ENCODE measurements at places on chromosomes 12 and 14. TPM values are rescaled to one million over a fixed set of nuclear protein-coding genes. Genes with fewer than 3 reads are reported as not detected.

- no peak for DNase-seq
- no peaks in the 10 kb centered on the region for H3K27me3 ChIP-seq
- H3K4me1 ChIP-seq: peaks cover 5% of the 10 kb centered on the region
- no peak overlapping the region for H3K27ac ChIP-seq
Measured at GRCh38 chr14:63178912-63179311, 25.3 kb upstream of the RHOJ start.

GRCh38 chr12:117768860-117769259 lies 199.9 kb downstream of the KSR2 start:
- peaks cover 7% of the 10 kb centered on the region for H3K27me3 ChIP-seq
- no peak overlapping the region for H3K27ac ChIP-seq
- peaks cover 9% of the 10 kb centered on the region for H3K4me1 ChIP-seq
- H3K4me3 ChIP-seq: no peak overlapping the region
- no peak for DNase-seq

Gene FSCB
- total RNA-seq: not detected

DNA sequence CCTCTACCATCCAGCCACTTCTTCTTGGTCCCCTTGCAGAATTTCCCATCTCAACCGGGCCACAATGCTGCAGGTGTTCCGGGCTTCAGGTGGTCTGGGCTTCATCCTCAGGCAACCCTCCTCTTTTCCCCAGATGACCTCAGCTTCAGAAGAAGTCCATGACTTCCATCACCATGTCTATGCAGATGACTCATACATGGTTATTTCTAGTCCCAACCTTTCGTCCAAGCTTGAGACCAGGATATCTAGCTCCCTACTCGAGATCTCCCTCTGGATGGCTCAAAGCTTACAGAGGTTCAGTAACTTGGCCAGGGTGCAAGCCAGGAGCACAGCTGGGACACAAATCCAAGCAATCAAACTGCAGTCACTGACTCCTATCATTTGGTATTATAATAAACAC lies 154.6 kb upstream of the NOS1 start:
- no peak for DNase-seq
- H3K27ac ChIP-seq: no peak overlapping the region
- no peaks in the 10 kb centered on the region for H3K27me3 ChIP-seq
- H3K4me3 ChIP-seq: no peak overlapping the region
- H3K4me1 ChIP-seq: peaks cover 9% of the 10 kb centered on the region
- H3K36me3 ChIP-seq: no peaks in the 10 kb centered on the region

GRCh38 chr14:55968741-55969140 lies 149.5 kb upstream of the PELI2 start:
- H3K27ac ChIP-seq: no peak overlapping the region
- peaks cover 7% of the 10 kb centered on the region for H3K4me1 ChIP-seq
- H3K4me3 ChIP-seq: no peak overlapping the region
- H3K27me3 ChIP-seq: no peaks in the 10 kb centered on the region
- no peak for DNase-seq

Gene CCDC85C
- 42.1 TPM for total RNA-seq

- H3K4me1 ChIP-seq: peaks cover 8% of the 10 kb centered on the region
- no peak overlapping the region for H3K27ac ChIP-seq
- H3K36me3 ChIP-seq: no peaks in the 10 kb centered on the region
Measured at GRCh38 chr12:116697305-116697704, 40.6 kb downstream of the SPRING1 start.

DNA sequence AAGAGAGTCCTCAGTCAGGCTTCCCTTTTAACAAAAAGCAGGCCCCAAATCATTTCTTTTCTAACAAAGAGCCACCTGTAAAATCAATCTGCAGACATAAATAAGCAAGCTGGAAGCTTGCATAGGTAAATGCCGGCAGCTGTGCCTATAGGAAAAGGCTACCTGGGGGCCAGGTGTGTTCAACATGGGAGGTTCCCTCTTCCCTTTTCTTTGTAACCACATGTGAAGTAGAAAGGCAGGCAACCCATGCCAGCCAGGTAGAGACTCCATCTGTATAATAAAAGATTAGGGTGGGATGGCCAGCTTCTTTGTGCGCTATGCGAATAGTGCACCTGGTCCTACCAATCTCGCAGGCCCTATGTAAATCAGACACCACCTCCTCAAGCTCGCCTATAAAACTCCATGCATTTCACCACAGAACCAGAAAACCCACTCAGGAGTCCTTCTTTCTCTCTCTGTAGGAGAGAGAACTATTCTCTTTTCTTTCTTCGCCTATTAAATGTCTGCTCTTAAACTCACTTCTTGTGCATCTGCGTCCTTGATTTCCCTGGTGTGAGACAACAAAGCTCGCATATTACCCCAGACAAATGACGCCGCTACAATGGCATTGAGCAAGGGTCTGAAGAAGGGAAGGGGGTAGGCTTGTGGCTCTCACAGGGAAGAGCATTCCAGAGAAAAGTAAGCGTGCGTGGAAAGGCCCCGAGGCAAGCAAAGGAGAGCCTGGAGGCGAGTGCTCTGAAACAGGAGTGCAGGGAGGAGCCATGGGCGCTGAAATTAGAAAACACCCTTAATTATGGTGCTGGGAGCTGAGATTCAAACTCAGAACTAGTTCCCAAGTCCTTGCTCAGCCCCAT lies 67.2 kb downstream of the TTC9 start:
- DNase-seq: no peak
- peaks cover 11% of the 10 kb centered on the region for H3K27me3 ChIP-seq
- peaks cover 10% of the 10 kb centered on the region for H3K4me1 ChIP-seq
- H3K27ac ChIP-seq: no peak overlapping the region

DNA sequence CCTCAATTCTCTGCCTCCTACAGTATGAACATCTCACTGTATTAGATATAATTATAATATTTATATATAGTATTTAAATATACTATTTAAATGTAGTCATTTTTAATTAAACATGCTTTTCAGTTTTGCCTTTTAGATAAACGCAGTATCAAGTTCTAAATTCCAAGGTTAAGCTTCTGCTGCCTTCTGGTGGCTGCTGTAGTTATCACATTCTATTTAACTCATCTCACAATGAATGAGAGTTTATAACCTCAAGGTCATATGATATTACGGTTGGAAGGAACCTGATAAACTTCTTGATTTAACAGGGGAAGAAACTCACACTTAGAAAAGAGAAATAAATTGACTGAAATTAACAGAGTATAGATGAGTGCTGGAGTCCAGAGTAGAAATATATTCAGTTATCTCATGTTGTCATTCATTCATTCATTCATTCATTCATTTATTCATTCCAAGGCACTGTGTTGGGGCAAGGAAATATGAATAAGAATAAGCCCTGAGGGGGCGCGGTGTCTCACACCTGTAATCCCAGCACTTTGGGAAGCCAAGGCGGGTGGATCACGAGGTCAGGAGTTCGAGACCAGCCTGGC lies 31.9 kb downstream of the GUCY2C start:
- no peak for DNase-seq
- H3K36me3 ChIP-seq: no peaks in the 10 kb centered on the region
- no peak overlapping the region for H3K27ac ChIP-seq

Gene MAP3K12
- total RNA-seq: 20.9 TPM

DNA sequence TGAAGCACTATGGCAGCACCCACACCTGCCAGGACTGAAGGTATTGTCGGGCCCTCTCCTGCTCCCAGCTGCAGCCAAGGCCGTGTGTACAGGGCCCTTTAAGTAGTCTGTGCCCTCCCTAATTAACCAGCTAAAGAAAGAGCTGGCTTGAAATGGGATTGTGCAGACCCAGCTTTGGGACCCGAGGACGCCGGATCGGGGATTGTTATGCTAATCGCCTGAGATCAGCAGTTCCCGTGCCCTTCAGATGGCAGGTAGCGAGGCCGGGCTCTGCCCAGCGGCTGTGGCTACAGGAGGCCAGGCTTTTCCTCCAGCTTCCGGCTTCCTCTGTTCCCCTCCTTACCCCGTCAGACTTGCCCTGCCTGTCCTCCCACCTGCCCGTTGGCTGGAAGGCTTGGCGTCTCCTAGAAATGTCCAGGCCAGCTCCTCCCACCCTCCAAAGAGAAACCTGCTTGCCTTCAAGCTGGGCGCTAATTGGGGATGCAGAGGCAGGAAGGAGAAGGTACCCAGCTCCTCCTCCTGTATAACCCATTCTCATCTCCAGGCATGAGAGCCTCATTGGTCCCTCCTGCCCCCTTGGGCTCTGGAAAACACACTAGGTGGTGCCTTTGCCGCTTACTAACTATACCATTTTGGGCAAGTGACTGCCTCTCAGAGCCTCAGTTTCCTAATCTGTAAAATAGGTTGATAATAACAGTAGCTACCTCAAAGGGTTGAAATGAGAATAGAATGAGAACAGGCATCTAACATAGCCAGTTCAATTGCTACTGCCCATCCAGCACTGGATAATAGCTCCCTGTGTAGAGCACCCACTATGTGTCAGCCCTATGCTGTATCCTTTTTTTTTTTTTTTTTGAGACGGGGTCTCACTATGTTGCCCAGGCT lies 25.8 kb upstream of the MSI1 start:
- H3K27me3 ChIP-seq: peaks cover 10% of the 10 kb centered on the region
- H3K4me1 ChIP-seq: peaks cover 14% of the 10 kb centered on the region
- peak; percentile 22 for DNase-seq
- H3K36me3 ChIP-seq: no peaks in the 10 kb centered on the region

- H3K4me1 ChIP-seq: peaks cover 52% of the 10 kb centered on the region
- no peaks in the 10 kb centered on the region for H3K27me3 ChIP-seq
- peaks cover 9% of the 10 kb centered on the region for H3K36me3 ChIP-seq
- no peak overlapping the region for H3K27ac ChIP-seq
Measured at GRCh38 chr12:49693931-49694444, 13.2 kb downstream of the FMNL3 start.

Gene VPS29
- total RNA-seq: 116 TPM

GRCh38 chr12:89029961-89030360 lies 322.3 kb downstream of the DUSP6 start:
- peaks cover 3% of the 10 kb centered on the region for H3K4me1 ChIP-seq
- H3K27ac ChIP-seq: no peak overlapping the region
- no peak overlapping the region for H3K4me3 ChIP-seq
- no peaks in the 10 kb centered on the region for H3K36me3 ChIP-seq
- DNase-seq: no peak
- H3K27me3 ChIP-seq: peaks cover 2% of the 10 kb centered on the region

Gene STRAP
- total RNA-seq: 138 TPM

DNA sequence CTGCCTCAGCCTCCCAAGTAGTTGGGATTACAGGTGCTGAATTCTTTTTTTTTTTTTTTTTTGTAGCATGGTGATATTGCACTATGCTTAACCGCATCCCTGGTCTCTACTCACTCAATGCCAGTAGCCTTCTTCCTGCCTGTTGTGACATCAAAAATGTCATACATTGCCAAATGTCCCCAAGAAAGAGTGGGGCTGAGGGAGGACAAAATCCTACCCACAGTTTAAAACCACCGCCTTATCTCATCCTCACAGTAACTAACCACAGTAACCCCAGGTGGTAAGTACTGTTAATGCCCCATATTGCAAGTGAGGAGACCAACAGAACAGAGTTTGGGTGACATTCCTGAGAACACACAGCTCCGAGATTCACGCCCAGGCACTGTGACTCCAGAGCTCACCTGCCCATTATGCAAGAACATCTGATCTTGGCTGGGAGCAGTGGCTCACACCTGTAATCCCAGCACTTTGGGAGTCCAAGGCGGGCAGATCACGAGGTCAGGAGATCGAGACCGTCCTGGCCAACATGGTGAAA lies 19.6 kb downstream of the MORN3 start:
- H3K36me3 ChIP-seq: peaks cover 8% of the 10 kb centered on the region
- DNase-seq: no peak
- no peak overlapping the region for H3K4me3 ChIP-seq
- peaks cover 5% of the 10 kb centered on the region for H3K27me3 ChIP-seq
- no peaks in the 10 kb centered on the region for H3K4me1 ChIP-seq

- H3K27me3 ChIP-seq: no peaks in the 10 kb centered on the region
- no peaks in the 10 kb centered on the region for H3K36me3 ChIP-seq
- DNase-seq: no peak
- no peak overlapping the region for H3K27ac ChIP-seq
Measured at GRCh38 chr12:100897240-100897639, 102.7 kb downstream of the ANO4 start.

Gene LMNTD1
- not detected for total RNA-seq

DNA sequence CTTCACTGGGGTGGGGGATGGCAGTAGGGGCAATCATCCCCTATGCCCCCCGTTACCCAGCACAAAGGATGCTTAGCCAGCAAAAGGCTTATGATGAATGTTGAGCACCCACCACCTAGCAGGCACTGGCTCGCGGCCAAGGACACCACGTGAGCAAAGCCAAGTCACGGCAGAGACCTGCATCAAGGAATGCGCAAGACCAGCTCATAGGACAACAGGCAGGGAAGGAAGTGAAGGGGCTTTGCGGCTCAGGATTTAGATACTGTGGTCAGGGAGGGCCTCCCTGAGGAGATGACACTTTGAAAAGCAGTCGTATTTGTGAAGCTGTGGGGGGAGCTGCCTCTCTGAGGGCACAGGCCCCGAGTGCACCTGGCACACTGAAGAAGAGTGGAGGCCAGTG lies 32.8 kb downstream of the SH2B3 start:
- H3K27me3 ChIP-seq: peaks cover 15% of the 10 kb centered on the region
- peak overlapping the region; percentile 89 for H3K27ac ChIP-seq
- H3K4me3 ChIP-seq: peak overlapping the region; percentile 66
- peaks cover 40% of the 10 kb centered on the region for H3K36me3 ChIP-seq
- peaks cover 77% of the 10 kb centered on the region for H3K4me1 ChIP-seq

Gene NID2
- 80.8 TPM for total RNA-seq

Gene TPPP2
- 0.62 TPM for total RNA-seq

Gene LRFN5
- 13.3 TPM for total RNA-seq

DNA sequence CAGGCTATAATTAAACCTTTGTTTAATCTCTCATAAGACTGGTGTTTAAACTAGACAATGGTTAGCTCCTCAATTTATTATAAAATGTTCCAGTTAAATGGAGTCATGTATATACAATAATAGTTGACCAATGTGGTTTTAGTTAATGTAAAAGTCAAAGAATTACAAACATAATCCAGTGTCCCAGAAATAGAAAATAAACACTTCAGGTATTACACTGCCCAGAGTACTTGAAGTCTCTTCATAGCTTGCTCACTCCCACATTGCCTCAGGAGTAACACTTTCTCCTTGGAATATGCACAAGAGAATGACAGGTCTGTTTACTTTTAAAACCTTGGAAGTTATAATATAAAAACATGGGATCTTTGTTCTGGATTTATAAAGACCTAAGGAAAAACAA lies 60.5 kb downstream of the SLC38A1 start:
- peaks cover 2% of the 10 kb centered on the region for H3K4me1 ChIP-seq
- H3K36me3 ChIP-seq: peaks cover 24% of the 10 kb centered on the region
- DNase-seq: no peak
- H3K27ac ChIP-seq: no peak overlapping the region
- H3K4me3 ChIP-seq: no peak overlapping the region

Gene JAG2
- 280 TPM for total RNA-seq

Gene KRT2
- not detected for total RNA-seq

- no peak overlapping the region for H3K27ac ChIP-seq
- no peak for DNase-seq
- no peak overlapping the region for H3K4me3 ChIP-seq
- peaks cover 9% of the 10 kb centered on the region for H3K36me3 ChIP-seq
- peaks cover 51% of the 10 kb centered on the region for H3K4me1 ChIP-seq
Measured at GRCh38 chr14:73768107-73768506, 53.9 kb upstream of the PNMA1 start.

- H3K4me1 ChIP-seq: peaks cover 10% of the 10 kb centered on the region
- no peak for DNase-seq
- peaks cover 45% of the 10 kb centered on the region for H3K36me3 ChIP-seq
- peaks cover 8% of the 10 kb centered on the region for H3K27me3 ChIP-seq
- H3K4me3 ChIP-seq: no peak overlapping the region
Measured at GRCh38 chr14:59358102-59358501, 107.1 kb downstream of the GPR135 start.

GRCh38 chr14:39880965-39881364 lies 448.7 kb upstream of the FBXO33 start:
- H3K27ac ChIP-seq: no peak overlapping the region
- no peak overlapping the region for H3K4me3 ChIP-seq
- H3K4me1 ChIP-seq: peaks cover 7% of the 10 kb centered on the region
- no peak for DNase-seq
- H3K36me3 ChIP-seq: no peaks in the 10 kb centered on the region
